NCI-H524 (cell line): ENCODE measurements at places on chromosomes 6 and 20.

DNA sequence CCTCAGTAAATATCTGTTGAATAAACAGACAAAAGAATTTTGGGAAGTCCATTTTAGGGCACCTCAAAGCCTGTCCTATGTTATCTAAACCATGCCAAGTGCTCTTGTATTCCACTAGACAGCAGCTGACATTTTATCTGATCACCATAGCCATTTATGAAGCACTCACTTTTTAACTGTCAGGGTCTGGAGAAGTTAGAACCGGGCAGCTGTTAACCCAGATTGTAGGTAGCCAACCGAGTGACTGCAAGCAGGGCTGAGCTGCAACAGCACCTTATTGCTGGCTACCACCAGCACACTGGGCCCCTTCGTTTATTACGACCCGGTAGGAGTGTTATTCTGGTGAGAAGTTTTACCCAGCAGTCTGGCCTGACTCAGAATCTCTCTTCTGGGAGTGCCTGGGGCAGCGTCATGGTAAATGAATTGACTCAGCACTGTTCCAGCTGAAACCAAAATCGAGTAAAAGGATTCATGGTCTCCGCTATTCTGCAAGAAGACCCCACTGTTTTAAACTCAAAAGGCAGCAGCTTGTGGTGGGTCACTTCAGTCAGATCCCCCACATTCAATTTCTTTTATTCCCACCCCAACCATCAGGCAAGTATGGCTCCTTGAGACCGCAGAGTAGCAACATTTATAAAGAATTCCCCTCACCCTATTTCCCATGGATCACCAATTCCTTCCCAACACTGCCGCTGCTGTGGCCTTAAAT lies 1.7 kb downstream of the UBE2V1 start:
- no peak for DNase-seq

GRCh38 chr20:63502671-63503172 lies 3.8 kb upstream of the EEF1A2 start:
- DNase-seq, result peak; percentile 91

DNA sequence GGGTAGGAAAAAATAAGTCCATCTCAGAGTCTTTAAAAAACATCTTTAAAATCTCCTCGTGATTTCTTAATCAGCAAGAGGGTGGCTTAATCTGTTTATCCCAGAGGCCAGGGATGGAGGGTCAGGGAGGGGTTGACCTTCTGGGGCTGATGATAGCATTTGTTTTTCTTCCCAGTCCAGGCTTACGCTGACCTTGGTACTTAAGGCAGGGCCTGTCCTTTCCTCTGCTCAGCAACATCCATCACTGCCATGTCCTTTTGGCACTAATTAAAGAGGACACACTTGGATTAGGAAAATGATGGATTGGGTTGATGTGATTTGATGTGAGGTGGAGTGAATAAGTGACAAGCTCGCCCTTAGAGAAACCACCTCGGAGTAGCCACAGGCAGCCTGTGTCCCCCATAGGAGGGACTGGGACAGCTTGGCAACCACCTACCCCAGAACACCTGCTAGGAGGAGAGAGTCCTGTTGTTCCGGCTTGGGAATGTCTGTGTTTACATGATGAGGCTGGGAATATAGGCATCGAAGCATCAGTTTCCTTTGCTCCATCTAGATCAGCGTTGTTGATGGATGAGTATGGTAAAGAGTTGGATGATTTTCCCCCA lies 44.2 kb downstream of the PHACTR3 start:
- DNase-seq, result no peak

GRCh38 chr20:33753763-33754162 lies 22.0 kb downstream of the ZNF341 start:
- no peak for DNase-seq

GRCh38 chr6:25927178-25927577 lies 3.3 kb downstream of the SLC17A2 start:
- no peak for DNase-seq

- no peak for DNase-seq
Observed at GRCh38 chr6:129110690-129111343, 227.9 kb downstream of the LAMA2 start.

DNA sequence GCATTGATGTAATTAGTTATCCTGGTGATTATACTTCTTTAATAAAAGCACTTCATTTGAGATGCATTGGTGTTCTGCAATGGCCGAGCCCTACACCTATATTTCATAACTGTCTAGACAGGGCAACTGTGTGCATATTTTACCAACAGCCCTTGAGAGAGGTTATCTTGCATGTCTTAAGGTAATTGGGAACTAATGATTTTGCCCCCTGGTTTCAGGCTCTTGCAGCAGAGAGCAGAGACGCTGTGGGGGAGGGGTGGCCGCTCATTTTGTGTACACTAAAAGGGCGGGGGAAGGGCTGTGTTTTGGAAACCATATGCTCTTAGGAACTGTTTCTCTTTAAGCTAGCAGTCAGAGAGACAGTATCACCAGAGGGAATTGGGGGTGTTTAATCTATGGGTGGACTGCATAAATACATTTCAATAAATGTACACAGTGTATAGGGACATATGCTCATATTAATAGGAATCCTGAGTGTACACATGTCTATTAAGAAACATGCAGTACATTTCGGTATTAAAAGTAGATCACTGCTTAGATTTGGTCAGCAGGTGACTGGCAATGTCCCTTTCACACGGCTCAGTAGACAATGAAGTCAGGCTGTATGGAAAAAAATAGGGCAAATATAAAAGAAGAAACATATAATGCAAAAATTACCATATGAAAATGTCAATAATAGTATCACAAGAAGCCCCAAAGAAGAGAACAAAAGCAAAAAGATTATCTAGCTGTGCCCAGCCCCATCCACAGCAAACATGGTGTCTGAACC lies 402.9 kb upstream of the CITED2 start:
- DNase-seq, result peak; percentile 44

DNA sequence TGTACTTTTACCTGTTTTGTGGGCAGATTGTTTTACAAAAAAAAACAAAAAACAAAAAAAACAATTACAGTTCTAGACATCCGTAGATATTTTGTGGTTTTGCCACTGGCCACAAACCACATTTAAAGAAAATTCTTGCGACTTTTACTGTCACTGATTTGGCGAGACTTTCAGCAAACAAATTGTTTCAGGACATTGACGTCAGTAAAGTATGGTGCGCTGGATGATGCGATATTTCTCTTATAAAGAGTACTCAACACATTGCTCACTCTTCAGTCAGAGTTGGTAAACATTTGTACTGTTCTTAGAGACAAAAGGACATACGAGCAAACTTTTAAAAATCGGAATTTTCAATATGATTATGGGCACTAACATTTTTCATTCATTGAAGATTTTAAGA lies 229.8 kb downstream of the HAO1 start:
- no peak for DNase-seq

DNA sequence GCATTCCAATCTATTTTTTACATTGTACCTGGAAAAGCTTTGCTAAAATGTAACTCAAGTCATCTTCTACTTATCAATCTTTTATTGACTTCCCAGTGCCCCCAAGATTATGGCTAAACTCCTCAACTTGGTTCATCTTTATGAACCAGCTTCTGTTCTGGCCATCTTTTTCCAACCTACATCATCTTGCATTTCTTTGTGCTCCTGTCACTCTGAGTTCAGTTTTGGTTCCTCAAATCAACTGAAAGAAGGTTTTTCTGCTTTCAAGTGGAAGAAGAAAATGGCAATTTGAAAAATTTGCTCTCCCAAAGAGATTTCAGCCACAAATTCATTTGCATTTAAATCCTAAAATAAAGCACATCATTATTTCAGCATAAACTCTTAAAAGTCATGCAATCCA lies 41.8 kb downstream of the GPX5 start:
- no peak for DNase-seq

- no peak for DNase-seq
Observed at GRCh38 chr6:7262746-7263518, 50.1 kb downstream of the SSR1 start.

DNA sequence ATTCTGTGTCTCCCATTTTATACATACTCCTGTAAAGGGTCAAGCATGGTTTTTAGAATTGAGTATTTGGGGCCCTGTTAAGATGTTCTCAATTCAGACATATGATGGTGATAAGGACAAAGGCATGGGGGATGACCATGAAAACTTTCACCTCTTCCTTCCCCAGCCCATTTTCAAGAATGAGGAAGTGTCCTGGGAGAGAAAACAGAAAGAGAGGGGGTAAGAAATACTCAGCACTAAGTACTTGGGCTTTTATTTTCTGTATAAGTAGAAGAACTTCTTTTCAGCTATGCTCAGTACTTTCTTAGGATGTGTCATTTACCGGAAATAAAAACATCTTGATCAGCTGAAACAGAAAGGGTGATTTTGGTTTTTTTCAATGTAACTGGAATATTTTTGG lies 10.9 kb upstream of the MBOAT1 start:
- DNase-seq, result no peak

GRCh38 chr6:38671885-38672467 lies 31.0 kb downstream of the GLO1 start:
- peak; percentile 68 for DNase-seq

DNA sequence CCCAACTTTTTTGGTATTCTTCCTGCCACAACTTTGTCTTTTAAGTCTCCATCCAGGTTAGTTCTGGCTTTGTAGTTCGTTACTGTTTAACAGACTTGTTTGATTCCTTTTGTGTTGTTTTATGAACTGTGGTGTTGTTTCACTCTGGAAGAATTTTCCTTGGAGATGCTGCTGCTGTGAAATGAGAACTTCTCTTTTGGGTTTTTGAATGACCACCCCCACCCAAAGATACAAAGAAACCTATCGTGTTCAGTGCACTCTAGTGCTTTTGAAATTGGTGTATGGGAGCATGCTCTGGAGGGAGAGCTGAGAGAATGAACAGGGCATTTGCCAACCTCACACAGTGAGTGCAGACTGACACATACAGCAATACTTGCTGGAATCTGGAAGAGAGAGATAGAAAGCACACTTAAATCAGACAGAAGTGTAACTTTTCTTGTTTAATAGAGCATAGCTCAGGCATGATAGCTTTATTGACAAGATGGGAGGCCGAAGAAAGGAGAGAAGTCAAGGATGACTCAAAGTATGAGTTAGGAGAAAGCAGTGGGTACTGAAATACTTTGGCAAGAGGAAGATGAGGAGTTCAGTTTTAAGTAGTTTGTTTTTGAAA lies 293.1 kb downstream of the SOX4 start:
- no peak for DNase-seq

DNA sequence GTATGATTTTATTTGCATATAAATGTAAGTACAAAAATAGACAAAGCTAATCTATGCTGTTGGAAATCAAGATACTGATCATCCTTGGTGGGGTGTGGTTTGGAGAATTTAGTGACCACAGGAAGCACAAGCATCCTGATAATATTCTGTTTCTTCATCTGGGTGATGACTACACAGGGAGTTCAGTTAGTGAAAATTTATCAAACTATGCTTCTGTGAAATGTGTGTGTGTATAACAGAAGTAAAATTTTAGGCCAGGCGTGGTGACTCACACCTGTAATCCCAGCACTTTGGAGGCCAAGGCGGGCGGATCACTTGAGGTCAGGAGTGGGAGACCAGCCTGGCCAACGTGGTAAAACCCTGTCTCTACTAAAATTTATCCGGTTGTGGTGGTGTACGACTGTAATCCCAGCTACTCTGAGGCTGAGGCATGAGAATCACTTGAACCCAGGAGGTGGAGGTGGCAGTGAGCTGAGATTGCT lies 20.6 kb downstream of the ENPP3 start:
- no peak for DNase-seq

DNA sequence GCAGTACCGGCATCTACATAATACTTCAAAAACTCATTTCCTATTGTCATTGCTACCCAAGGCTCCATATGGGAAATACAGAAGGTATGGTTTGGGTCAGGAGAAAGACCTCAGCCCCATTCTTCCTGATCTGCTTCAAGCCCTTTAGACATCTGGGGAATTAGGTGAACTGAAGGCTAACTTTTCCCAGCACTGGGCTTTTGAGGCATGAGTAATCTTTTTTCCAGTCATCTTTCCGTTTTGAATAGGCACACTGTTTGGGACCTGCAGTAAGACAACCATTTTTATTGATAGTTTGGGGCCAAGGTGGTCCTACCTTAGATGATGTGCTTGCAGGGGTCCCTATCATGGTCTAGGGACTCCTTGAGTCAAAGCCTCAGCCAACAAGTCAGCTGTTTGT lies 198.4 kb downstream of the HAO1 start:
- no peak for DNase-seq

- no peak for DNase-seq
Observed at GRCh38 chr6:42269974-42270510, 52.4 kb upstream of the MRPS10 start.
